ENCODE measurements at places on chromosomes 4 and X. TPM values are rescaled to one million over a fixed set of nuclear protein-coding genes. Genes with fewer than 3 reads are reported as not detected.

CT47B1 gene
- total RNA-seq = not detected

TECRL gene
- total RNA-seq = not detected

DNA sequence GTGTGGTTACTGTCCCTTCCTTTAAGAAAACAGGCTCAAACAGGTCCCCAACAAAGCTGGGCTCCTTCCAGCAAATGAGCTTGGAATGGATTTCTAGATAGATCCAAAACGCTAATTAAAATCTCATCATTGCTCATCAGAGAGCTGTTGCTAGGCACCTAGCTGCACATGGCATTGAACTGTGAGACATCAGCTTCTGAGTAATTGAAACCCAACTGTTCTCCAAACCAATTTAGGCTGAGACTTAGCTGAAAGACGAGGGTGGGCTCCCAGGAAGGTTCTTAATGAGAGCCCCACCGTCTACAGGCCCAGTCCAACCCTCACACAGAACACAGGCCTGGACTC lies 59.1 kb downstream of the FAM184B start:
- no peak for DNase-seq

DNA sequence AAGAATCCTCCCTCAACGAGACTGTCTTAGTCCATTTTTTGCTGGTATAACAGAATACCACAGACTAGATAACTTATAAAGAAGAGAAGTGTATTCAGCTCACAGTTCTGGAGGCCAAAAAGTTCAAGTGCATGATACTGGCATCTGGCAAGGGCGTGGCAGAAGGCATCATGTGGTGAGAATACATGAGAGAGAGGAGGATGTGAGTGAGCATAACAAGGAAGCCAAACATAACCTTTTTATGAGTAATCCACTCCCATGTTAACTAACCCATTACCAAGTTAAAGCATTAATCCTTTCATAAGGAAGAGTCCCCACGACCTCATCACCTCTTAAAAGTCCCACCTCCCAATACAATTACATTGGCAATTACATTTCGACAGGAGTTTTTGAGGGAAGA lies 504.6 kb downstream of the IQCM start:
- no peak for DNase-seq

- DNase-seq = no peak
These were observed 12.3 kb upstream of the REPS2 start for GRCh38 chrX:16934185-16934584.
